NCI-H2081 treated with DMSO at 0.1 percent for 48 hours (cell line): ENCODE measurements at places on chromosomes 1 and 21.

- DNase-seq, result no peak
These were observed 9.0 kb downstream of the DDX59 start for GRCh38 chr1:200660719-200661118.

DNA sequence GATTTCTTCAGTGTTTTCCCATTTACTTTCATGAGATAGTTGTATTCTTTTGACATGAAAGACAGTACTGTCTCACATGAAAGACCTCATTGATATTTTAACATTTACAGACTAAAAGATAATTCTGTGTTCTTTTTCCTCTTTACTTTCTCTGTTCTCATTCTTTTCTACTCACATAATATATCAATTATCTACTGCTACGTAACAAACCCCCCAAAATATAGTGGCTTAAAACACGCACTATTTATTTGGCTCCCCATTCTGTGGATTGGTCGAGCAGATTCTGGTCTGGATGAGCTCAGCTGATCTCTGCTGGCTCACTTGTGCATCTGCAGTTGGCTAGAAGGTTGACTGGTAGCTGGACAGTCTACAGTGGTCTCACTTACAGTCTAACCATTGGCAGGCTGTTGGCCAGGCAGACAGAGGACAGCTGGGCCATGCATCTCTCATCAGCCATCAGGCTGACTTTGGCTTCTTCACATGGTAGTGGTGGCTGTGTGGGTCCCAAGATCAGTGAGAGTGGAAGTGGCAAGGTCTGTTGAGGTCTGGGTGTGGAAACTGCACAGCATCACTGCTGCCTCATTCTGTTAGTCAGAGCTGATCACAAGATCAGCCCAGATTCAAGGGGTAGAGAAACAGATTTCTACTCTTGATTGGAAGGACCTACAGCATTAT, 63.2 kb downstream of the MPZL1 start:
- DNase-seq, result no peak

GRCh38 chr1:225565847-225566246, 87.1 kb downstream of the ENAH start:
- DNase-seq, result no peak

GRCh38 chr1:197341626-197342025, 73.6 kb downstream of the CRB1 start:
- no peak for DNase-seq

DNA sequence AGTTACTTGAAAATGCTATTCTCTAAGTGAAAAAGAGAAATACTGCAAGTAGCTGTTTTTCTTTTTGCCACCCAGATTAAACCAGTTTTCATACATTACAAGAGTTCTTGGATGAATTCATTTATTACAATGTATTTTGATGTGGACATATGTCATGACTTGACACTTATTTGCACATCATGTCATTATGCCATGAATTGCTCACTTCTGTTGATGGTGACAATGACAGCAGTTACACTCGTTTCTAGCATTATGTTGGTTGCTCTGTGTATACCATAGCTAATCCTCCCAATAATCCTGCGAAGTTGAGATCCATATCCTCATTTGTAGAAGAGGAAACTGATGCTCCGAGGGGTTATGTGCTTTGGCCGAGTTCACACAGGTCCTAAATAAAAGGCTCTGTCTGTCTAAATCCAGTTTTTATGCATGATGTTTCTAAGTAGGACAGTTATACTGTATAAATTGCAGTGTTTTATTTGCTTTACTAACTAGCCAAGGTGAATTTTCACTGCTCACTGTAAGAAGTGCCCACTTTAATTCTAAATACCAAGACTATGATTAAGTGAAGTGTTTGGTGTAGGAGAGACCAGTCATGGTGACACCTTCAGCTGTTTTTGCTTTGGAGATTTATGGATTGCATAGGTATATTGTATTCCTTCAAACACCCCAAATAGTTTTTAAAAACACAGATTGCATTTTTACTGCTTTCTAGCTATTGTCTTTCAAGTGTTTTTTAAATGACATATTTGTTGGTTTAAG, 56.7 kb downstream of the PRDM2 start:
- no peak for DNase-seq

GRCh38 chr1:1779691-1780597, 1.7 kb upstream of the NADK start:
- DNase-seq, result no peak

DNA sequence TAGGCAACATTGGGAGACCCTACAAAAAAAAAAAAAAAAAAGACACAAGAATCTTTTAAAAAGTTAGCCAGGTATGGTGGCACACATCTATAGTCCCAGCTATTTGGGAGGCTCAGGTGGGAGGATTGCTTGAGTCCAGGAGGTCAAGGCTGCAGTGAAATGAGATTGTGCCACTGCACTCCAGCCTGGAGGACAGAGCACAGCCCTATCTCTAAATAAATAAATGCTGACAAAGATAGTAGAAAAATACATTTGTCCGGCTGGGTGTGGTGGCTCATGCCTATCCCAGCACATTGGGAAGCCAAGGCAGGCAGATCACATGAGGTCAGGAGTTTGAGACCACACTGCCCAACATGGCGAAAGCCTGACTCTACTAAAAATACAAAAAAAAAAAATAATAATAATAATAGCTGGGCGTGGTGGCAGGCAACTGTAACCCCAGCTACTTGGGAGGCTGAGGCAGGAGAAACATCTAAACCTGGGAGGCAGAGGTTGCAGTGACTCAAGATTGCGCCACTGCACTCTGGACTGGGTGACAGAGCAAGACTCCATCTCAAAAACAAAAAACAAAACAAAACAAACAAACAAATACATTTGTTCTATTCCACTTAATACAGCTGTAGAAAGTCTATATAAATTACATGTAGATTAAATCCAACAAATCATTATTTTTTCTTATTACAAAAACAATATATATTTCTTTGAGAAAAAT, 48.5 kb downstream of the PHACTR4 start:
- DNase-seq, result no peak

GRCh38 chr1:209653915-209654351, 1.7 kb upstream of the LAMB3 start:
- DNase-seq, result no peak

DNA sequence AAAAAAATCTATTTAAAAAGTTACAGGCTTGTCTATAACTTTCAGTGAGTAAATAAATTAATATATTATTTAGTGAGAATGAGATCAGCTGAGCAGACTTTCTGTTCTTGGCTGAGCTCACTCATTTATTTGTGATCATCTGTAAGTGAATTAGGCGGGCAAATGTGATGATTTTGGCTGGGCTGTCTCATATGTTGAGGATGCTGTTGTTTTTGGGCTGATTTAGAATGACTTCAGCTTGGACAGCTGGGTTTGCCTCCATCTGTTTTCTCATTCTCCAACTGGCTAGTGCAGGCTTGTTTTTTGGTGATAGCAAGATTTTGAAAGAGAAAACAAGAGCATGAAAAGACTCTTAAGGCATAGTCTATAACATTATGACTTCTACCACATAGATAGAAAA, 475.8 kb upstream of the OLFM3 start:
- DNase-seq, result no peak

- DNase-seq, result no peak
These were observed 134.2 kb upstream of the IPO9 start for GRCh38 chr1:201694608-201695335.

DNA sequence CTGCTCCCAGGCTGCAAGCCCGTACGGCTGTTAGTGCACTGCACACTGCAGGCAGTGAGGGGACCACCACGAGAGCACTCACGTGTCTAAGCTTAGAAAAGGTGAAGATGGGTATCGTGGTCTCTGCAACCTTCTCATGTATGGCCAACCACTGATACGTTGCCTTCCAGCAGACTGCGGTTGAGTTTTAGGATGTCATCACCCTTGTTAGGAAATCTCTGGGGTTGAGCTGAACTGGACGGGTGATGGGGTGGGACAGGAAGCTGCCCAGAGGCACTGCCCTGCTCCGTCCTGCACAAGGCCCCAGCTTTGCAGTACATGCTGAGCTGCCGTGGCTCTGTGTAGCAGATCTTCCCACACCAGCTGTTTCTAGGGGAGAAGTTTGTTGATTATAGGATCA, 43.3 kb downstream of the FAAP20 start:
- DNase-seq, result no peak

- DNase-seq, result no peak
These were observed 3.5 kb upstream of the S100A8 start for GRCh38 chr1:153394391-153394790.

- DNase-seq, result no peak
These were observed 164.0 kb downstream of the RUNX1 start for GRCh38 chr21:34885125-34885524.

- no peak for DNase-seq
These were observed 522 bp downstream of the RC3H1 start for GRCh38 chr1:174021591-174022079.

DNA sequence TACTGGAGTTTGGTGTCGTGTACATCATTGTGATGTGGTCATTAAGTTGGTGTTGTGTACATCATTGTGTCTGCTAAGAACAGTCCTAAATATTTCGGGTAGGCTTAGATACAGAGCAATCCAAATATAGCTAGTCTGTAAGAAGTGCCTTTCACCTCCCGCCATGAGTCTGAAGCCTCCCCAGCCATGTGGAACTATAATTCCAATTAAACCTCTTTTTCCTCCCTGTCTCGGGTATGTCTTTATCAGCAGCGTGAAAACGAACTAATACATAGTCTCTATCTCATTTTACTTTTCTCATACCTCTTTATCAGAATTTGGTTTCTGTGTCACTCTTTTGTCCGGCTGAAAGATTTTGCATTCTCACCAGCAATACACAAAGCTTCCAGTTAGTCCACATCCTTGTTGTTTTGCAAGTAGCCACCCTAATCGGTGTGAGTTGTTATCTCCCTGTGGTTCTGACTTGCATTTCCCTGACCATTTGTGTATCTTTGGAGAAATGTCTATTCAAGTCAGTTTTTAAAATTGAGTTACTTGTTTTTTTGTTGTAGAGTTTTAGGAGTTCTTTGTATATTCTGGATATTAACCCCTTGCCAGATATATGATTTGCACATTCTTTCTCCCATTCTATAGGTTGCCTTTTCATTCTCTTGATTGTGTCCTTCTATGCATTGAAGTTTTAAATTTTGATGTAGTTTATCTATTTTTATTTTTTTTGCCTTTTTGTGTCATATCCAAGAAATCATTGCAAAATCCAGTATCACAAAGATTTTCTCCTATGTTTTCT, 56.5 kb downstream of the FNBP1L start:
- no peak for DNase-seq

GRCh38 chr1:36796733-36797132, 237.6 kb downstream of the GRIK3 start:
- DNase-seq, result no peak

- DNase-seq, result peak; percentile 29
These were observed 779 bp upstream of the STK40 start for GRCh38 chr1:36386265-36387140.

DNA sequence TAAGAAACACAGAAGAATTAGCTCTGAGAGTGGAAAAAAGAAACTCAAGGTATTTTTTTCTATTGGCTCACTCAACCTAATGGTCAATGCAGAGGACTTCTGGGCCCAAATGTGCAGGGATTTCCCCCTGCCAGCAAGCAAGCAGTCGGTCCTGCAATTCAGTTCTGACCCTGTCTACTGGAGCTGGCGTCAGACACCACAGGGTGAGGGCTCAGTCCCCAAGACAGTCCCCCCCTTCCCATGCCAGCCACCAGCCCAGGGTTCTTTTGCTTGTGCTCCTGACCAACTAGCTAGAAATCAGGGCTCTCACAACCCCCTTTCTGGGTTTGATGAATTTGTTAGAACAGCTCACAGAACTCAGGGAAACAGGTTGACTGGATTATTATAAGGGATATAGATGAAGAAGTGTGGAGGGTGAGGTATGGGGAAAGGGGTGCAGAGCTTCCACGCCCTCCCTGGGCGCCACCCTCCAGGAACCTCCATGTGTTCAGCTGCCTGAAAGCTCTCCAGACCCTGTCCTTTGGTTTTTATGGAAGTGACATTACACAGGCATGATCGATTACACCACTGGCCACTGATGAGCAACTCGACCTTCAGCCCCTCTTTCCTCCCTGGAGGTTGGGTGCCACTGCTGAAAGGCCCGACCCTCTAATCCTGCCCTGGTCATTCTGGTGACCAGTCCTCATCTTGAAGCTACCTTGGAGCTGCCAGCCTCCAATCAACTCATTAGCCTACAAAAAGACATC, 22.5 kb upstream of the PWP2 start:
- DNase-seq, result no peak
